KBM-7 (cell line): ENCODE measurements at places on chromosomes 3 and 15.

- no peak for DNase-seq
Observed at GRCh38 chr3:81544385-81544784, 217.1 kb downstream of the GBE1 start.

DNA sequence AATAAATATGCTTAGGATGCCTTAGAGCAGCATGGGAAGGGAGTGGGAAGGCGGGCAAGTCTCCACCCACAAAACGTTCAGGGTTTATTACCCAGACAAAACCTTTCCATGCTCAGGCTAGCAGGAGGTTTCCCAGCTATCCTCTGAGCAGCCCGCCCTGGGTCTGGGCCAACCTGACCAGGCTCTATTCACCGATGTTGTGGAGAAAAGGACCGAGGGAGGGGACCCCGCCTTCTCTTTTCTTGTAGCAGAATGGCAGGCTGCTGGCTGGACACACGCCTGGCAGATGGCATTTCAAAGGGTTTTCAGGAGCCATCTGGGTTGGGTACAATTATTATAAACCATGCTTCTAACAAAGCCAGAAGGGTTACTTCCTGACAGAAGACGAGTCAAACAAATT, 540.9 kb downstream of the MAGI1 start:
- no peak for DNase-seq

DNA sequence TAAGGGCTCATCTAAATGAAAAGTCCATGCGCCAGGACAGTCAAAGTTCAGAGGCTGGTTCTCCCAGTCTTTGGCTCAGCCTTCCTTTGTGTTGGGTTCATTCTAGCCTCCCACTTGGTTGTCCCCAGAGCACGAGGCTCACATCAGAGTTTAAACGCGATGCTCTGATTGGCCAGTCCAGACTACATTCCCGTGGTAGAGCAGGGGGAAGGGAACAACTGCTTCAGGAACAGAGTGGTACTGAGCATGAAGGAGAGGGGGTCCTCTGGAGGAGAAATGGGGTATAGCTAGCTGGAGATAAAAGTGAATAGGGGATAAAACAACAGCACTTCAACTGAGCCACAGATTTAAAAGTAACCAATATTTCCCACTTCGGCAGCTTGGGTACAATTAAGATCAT, 32.2 kb downstream of the ANAPC13 start:
- no peak for DNase-seq

DNA sequence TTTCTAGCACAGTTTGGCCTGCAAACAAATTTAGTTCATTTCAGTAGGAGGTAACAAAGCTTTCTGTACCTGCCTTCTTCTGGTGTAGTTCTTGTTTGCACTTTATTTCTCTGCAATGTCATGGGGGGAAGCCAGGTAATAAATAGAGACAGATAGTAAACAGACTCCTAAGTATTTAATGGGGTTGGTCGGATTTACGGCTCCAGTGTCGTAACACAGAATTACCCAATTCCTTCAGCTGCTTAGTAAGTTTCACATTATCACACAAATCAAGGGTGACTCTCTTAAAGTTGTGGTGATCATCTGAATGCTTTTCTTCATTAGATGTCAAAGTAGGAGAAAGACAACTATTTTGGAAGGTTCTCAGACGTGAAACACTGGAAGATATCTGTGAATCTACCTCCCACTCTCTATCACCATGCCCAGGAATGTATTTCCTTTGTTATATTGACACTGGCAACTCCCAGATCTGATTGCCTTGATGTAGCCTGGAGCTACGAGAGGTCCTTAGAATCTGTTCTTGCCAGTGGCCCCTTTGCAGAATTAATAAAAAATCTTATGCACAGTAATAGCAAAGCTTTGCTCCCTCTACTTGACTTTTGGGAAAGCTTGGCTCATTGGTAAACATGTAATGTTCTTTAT, 25.0 kb upstream of the TMC3 start:
- no peak for DNase-seq

DNA sequence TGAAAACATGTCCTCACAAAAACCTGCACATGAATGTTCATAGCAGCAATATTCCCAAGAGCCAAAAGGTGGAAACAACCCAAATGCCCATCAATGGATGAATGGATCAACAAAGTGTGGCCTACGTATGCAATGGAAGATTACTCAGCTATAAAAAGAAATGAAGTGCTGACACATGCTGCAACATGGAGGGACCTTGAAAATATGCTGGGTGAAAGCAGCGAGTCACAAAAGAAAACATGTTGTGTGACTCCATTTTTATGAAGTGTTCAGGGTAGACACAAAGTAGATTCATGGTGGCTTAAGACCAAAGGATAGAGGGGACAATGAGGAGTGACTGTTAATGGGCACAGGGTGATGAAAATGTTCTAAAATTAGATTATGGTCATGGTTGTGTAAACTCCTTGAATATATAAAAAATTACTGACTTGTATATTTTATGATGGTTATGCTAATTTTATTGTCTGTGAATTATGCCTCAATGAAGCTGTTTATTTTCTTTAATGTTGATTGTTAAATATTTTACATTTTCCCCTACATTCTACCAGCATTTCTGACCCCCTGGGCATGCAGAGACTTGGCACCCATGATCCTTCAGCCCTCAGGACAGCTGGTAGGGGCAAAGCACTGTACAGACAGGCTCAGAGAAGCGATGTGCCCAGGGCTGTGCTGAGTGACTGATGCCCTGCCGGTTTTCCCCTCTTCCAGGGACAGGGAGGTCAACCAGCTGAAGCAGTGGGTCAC, 37.8 kb downstream of the CFAP100 start:
- no peak for DNase-seq

DNA sequence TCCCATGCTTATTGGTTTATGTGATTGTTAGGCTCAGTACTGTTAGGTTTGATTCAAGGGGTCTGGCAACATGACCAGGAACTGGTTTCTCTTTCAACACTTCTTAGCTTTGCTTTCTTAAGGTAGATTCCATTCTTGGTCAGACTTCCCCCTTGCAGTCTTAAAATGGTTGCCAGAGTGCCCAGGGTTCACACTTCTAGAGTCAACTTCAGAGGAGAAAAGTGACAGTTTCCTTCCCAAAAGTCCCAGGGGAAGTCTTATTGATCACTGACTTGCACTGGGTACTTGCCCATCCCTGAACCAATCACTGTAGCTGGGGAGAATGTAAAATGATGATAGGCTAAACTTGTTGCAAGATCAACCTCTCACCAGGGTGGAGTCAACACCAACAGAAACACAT, 14.1 kb downstream of the MGLL start:
- DNase-seq: no peak

- no peak for DNase-seq
Observed at GRCh38 chr3:153090973-153091372, 71.1 kb upstream of the RAP2B start.
